ENCODE measurements at places on chromosomes 7 and 10.

- DNase-seq = no peak
These were observed 40.2 kb upstream of the TNS3 start for GRCh38 chr7:47621979-47622561.

- no peak for DNase-seq
These were observed 70.3 kb upstream of the SHH start for GRCh38 chr7:155882596-155882995.

DNA sequence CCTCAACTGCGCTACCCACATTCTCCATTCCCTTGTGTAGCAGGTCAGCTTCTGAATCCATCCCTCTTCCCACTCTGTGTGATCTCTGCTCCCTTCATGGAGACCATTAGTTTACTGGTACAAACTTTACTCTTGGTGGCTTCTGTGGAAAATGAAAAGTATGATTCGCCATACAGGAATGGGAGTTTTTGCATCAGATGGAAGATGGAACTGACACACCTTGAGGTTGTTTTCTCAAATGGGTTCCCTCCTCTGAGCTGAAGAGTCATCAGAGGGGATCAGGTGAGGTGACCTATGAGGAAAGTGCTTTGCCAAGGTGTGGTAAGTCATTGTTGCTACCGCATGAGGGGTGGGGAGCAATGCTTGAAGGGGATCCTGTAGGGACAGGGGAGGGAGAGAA lies 266.8 kb downstream of the INHBA start:
- DNase-seq = no peak

GRCh38 chr10:73746721-73747120 lies 2.5 kb downstream of the SEC24C start:
- no peak for DNase-seq

- DNase-seq = no peak
These were observed 8.8 kb upstream of the DNTT start for GRCh38 chr10:96295475-96295874.

DNA sequence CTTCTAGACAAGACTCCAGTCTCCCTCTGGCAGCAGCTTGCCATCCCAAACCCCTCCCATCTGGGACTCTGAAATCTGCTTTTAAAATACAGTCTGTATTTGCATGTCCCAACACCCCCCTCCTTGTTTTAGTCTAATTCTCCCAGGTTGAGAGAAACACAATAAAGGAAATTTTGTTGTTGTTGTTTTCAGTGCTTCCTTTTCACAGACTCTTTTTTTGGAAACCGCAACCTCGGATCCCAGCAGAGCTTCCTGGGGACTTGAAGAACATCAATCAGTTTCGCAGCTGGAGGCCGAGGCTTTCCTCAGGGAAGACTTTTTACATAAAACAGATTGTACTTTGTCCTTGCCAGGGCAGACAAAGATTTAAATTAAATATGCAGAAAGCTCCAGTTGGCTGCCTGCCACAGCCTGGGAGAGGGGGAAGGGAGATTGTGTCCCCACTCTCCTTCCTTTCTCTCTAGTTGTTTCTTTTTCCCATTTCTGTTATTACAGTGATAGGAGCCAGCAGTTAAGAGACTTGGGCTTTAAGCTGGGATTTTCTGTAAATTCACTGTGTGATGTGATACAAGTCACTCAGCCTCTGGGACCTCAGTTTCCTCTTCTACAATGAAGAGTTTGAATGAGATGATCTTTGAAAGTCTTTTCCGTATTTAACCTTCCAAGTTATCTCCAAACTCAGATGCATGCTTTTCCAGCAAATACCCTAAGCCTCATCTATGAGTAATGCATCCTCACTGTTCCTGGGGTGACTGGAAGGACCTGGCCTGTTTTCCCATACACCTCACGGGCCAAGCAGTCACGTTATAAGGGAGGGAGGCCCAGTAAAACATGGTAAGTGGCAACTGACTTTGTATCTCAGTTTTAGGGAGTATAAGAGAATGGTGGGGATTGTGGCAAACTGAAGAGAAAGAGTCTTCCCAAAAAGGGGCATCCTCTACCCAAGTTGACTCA lies 192.3 kb downstream of the REEP3 start:
- DNase-seq = no peak

DNA sequence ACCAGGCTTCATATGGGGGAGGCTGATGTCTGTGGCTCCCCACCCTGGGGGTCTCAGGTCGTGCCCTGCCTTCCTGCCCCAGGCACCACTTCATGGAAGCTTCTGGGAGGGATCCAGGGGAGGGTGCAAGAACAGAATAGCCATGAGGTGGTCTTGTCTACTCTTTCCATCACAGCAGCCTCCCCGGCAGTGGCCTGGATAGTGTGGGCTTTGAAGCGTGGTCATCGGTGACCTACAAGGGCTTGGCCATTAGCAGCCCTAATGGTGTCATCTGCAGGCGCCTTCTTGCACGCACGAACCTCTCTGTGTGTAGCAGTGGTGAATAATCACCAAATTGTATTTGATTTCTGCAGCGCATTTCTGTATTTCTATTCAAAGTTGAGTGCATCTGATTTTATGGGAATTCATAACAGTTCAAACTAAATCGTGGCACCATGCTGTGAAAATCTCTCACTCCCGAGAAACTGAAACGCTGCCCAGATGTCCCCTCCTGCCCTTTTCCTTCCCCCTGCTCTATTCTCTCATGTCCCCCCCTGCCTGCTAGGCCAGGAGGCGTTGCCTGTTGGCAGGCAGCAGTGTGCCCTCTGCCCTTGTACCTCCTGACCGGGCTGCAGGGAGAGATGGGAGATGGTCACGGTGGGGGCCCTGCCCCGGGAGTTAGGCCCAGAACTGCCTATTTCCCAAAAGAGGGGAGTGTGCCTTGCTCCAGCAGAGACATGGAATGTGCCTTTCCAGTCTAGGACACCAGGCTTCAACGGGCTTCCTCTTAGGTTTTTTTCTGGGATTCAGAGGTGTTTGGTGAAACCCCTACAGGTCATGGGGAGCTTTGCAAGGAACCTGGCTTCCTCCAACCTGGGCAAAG lies 34.8 kb downstream of the CDH23 start:
- no peak for DNase-seq

GRCh38 chr7:44650772-44651171 lies 44.3 kb downstream of the OGDH start:
- no peak for DNase-seq

- DNase-seq = no peak
These were observed 74.1 kb downstream of the RUNDC3B start for GRCh38 chr7:87702326-87702725.

DNA sequence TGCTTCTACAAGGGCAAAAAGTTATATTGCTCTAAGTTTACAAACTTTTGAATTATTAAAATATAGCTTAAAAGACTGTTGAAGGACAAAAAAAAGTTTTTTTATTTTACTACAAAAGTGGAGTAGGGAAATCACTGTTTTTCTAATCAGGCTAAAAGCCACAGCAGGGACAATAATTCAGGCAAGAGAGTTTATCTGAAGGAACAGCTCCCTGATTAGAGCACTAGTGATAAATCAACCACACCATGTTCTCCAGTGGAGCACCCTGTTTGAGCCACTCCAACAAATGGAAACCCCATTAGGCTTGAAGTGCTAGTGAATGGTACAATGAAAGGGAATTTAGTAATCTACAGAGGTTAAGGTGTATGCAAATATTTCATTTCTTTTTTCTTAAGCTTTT lies 357.1 kb downstream of the SEMA3D start:
- no peak for DNase-seq

DNA sequence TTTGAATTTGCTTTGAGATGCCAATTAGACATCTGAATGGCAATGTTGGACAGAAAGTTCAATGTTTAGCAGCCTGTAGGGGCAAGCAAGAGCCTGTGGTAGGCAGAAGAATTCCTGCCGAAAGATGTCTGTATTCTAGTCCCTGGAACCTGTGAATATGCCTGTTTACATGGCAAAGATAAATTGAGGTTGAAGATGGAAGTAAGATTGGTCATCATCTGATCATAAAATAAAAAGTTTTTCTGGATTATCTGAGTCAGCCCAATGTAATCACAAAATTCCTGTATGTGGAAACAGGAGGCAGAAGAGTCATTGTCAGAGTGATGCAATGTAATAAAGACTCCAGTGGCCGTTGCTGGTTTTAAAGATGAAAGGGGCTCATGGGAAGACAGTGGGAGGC lies 430.5 kb downstream of the MDFIC start:
- no peak for DNase-seq

- no peak for DNase-seq
These were observed 122.1 kb downstream of the HIP1 start for GRCh38 chr7:75616421-75617167.

Data from NK-92 treated with Interleukin-12 subunit alpha and Interleukin-12 subunit beta, amount 100 ng/mL, for 24 hours (cell line).